ENCODE measurements at places on chromosomes 5 and 9.

GRCh38 chr5:80941496-80941895 lies 18.7 kb upstream of the RASGRF2 start:
- DNase-seq = no peak

DNA sequence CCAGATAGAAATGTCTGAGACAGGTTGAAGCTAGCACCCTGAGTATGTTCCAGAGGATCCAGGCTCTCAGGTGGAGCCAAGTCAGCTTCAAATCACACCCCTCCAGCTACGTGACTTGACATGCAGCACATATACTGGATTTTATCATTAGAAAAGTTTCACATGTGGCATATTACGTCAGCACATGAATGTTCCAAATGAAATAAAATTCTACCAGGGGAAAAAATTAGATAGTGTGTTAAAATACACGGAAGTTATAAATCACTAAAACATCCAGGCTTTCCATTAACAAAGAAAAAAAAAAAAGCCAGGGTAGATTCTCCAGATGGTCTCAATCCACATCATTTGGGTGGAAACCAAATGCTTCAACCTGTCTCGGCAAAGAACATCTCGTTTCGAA lies 251.6 kb downstream of the MPDZ start:
- no peak for DNase-seq

DNA sequence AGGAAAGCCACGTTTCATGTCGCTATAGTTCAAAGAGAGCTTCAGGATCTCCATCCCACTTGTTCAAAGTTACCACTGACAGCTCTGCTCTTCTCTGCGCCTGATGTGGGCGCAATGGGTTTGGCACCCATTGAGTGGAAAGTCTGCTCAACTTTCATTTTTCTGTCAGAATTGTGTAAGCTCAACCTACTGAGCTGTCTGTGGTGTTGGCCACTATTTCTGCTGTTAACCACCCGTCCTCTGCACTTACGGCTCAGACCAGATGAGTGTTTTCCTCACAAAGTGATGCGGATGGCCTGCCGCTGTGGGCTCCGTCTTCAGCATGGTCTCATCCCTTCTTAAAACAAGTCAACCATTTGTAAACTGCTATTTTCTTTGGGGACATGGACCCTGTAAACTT lies 131.2 kb downstream of the WNK2 start:
- DNase-seq = no peak

GRCh38 chr9:4327504-4328191 lies 27.8 kb upstream of the GLIS3 start:
- peak; percentile 20 for DNase-seq

GRCh38 chr5:463952-464351 lies 21.0 kb downstream of the EXOC3 start:
- DNase-seq = no peak

DNA sequence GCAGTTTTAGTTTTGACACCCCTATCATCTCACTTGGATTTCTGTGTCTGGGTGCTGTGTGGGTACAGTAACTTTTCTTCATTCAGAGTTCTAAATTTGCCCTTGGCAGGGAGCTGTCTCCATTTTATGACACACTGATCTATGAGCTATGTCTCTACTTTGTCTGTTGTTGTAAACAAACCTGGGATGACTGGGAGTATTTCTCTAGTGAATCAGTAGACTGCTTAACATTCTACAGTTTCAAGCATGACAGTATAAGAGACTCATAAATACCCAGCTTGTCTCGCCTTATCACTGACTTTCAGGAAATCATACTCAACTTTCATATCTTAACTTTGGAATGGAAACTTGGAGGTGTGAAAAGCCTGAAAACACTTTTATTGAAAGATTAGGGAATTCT lies 212.1 kb upstream of the NUDT12 start:
- no peak for DNase-seq

DNA sequence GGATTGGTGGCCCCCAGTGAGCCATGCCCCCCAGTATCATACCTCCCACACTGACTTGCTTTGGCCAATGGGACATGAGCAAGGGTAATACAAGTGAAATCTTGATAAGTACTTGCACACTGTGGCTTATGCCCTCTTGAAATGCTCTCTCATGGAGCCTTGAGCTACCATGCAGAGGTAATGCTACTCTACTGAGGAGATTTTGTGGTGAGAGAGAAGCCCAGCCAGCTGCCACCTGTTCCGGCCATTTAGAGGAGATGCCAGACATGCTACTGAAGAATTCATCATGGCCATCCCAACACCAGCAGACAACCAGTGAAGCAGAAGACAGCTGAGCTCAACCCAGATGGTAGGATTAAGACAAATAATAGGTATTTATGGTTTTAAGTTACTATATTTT lies 299.5 kb downstream of the MEF2C start:
- DNase-seq = no peak

GRCh38 chr5:149834246-149834855 lies 104.2 kb downstream of the PPARGC1B start:
- DNase-seq = peak; percentile 71

DNA sequence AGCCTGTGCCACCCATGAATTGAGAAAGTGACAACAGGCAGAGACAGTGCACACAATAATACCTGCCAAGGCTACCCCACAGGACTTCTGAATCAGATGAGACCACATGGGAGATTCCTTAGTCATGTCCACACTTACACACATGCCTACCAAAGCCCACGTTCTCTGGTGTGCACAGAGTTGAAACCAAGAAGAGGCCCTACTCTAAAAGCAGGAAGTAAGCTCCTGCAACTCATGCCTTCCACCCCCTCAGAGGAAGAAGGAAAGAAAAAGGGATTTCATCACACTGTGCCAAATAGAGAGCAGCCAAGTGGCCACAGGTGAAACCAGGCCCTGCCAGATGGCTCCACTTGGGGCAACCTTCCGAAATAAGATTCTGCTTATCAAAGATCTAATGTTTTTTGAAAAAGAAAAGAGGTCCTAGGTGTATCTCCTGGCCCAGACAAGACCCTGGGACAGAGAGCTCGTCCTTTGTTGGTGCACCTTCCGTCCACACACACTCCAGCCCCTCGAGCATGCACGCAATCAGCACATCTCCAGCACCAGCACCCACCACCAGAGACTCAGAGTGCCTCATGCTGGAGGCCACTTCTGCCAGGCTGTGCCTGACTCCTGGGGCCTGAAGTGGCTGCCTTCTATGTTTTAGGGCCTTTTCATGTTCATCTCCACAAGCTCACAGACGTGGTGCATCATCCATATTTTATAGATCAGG lies 114.6 kb upstream of the SPOCK1 start:
- DNase-seq = no peak

Data from NT2/D1 (cell line).